ENCODE measurements at places on chromosomes 4 and X.

DNA sequence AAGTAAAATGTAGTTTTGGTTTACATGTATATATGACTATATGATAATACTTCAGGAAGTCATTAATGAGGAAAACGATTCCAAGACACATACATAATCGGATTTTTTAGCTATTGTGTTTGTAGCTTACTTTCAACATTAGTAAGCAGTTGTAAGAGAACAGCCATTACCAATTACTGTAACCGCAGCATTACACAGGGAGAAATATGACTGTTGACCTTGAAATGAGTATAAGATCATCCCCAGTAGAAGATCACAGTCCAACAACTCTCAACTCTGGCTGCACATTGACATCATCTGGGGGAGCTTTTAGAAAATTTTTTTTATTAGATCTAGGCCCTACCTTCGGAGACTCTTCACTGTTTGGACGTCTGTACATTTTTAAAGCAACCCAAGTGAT, 762.0 kb upstream of the MAGEB2 start:
- no peak for DNase-seq

- DNase-seq, result no peak
These were observed 57.8 kb downstream of the HEPH start for GRCh38 chrX:66221856-66222255.

- DNase-seq, result no peak
These were observed 2.5 kb downstream of the MYL5 start for GRCh38 chr4:676871-677235.

DNA sequence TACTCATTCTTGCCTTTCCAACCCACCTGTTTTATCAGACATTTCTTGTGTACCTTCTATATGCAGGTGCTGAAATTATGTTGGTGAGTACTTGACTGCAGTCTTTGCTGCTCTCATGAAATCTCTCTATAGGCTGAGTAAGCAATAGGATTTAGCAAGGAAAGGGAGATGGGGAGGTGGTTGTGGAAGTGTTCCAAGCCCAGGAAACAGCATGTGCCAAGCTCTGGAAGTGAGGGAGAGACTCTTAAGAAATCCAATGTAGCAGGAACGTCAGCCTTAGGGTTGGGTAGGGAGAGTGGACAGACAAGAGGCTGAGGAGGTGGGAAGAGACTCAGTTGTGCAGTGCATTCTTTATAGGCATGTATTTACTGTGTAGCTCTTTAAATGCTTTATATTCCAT, 5.6 kb downstream of the SEPTIN11 start:
- DNase-seq, result no peak

- DNase-seq, result no peak
These were observed 5.1 kb downstream of the UPRT start for GRCh38 chrX:75278991-75279390.

DNA sequence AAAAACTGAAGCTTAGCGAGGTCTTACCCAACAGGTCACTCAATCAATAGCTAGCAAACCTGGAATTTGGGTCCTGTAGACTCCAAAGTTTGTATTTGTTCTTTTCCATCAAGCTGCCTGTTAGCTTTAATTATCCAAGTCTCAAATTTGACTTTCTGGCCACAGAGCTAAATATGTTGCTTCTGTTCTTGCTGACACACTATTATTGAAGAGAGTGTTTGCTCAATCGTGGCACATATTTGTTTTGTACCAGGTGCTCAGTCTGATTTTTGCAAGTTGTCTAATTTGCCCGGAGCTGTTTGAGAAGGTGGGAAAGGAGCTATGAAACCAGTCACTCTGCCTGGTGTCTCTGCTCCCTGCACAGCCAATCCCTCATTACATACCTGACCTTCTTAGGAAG, 41.7 kb upstream of the FRMD7 start:
- no peak for DNase-seq

DNA sequence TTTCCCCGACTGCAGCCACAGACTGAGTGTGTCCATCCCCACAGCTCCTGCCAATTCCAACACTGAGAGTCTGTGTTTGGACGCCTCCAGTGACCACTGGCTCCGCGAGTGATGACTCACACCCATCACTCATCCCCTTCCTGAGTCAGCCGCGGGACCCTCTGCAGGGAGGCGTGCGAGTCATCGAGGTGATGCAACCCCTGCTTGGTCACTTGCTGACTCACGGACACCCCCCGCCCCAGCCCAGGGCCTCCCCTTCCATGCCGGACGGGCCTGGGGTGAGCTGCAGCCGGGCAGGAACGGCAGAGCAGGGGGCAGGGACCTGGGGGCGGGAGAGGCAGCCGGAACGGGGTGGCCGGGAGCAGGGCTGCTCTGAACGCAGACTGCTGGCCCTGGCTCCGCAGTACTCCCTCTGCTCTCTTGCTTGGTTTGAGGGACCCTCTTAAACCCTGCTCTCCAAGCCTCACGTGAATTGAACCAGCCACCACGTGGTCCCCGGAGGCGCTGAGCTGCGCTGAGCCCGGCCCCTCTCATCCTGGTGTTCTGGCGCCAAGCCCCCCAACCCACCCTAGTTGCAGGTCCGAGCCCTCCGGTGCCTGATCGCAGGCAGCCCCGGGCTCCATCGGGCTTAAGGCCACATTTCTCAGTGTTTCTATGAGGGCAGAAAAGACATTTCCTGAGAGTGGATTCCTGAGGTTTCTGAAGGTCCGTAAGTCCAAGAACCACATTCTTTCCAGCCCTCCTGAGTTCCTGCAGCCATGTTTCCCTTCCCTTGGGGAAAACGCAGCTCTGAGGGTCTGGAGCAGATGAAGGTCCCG, 32.4 kb downstream of the FGFRL1 start:
- no peak for DNase-seq

GRCh38 chr4:108024878-108025165, 35.1 kb downstream of the HADH start:
- DNase-seq, result no peak

DNA sequence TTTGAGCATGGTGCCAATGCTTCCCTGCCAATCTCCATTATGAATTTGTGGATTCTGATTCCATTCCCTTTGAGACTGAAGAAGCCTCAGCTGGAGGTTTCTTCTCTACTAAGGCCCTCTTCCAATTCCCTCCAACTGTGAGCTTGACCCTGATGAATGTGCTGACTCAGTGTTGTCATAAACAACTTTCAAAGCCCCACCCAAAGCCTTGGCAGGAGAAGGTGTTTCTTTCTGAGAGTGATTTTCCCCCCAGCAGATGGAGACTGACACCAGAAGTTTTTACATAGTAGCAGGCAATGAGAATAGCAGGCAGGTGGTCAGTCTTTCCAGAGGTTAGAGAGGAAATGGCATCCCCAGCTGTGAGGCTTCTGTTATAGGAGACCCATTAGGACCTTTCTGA, 53.1 kb downstream of the OCRL start:
- DNase-seq, result no peak

- DNase-seq, result no peak
These were observed 24.1 kb downstream of the FGFRL1 start for GRCh38 chr4:1035510-1035909.

DNA sequence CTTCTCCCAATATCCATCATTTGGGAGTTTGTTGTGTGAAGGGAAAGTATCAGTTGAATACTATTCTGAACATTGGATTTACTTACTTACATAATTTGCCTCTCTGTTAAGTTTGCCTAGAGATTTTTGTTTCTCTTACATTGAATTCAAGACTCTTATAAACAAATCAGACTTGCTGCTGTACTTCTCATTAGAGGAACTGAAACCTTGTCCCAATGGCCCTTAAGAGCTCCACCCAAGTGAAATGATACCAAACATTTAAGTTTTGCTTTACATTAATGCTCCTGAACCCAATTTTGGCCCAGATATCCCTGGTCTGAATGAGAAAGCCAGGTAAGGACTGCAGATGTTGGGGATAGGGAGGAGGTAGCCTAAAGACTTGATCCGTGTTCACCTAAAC, 32.0 kb downstream of the HAND2 start:
- DNase-seq, result no peak

- peak; percentile 49 for DNase-seq
These were observed 24.9 kb downstream of the SH3BP2 start for GRCh38 chr4:2817701-2818350.

GRCh38 chr4:78671903-78672815, 104.0 kb upstream of the BMP2K start:
- no peak for DNase-seq

GRCh38 chr4:177455561-177455970, 13.3 kb upstream of the AGA start:
- no peak for DNase-seq

DNA sequence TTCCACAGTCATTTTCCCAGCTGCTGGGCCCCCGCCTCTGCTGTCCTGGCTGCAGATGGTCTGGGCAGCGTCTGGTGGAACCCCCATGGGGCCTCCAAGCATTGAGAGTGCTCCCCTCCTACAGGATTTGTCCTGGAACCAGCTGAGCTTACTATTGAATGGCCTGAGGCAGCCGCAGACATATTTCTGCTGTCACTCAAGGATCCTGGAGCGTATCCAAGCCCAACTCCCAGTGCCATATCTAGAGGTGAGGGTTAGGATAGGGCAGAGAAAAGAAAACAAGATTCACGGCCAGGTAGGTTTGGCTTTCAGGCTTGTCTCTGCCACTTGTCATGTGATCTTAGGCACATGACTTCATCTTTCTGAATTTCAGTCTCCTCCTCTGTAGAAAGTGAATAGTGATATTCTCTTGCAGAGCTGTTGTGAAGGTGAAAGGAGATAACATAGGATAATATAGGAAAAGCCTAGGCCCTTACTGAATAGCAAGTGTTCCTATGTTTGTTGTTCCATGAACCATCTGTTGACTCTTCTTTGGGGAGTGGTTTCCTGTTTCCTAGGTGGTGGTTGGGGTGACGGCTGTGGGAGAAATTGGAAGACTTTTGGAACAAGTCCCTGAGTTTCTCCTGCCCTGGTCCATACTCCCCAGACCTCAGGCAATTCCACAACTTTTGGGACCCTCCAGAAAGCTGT, 52.3 kb downstream of the SEPSECS start:
- no peak for DNase-seq

DNA sequence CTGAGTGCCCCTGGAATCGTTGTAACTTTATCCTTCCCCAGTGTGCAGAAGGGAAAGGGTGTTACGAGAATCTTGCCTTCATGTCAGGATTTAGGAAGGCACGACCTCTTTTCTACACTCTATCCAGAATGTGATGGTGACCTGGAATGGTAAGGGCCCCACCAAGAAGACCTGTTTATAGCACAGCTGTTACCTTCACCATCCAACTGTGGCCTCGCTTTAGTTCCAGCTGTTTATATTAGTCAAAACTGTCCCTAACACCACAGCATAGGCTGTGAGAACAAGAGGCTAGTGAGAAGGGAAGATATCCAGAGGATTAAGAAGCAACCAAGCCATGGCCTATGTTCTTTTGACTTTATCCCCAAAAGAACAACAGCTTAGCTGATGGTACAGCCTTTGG, 28.0 kb downstream of the ARX start:
- no peak for DNase-seq

GRCh38 chr4:174207367-174207766, 76.1 kb downstream of the FBXO8 start:
- no peak for DNase-seq

- no peak for DNase-seq
These were observed 99.5 kb downstream of the SORBS2 start for GRCh38 chr4:185712350-185713024.

GRCh38 chr4:71210823-71211222, 128.0 kb upstream of the SLC4A4 start:
- no peak for DNase-seq

DNA sequence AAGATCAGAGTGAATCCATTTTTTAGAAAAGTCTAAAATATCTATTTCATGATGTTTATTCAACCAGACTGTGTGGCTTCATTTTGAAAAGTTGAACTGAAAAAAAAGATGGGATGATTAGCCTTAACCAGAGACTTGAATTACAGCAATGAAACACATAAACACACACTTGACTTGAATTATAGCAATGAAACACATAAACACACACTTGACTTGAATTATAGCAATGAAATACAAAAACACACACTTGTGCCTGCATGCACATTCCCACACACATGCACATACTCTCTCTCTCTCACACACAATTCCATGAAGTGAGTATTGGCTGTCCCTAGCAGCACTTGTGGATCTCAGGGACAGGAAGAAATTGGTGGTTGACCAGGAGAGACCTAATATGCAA, 286.8 kb downstream of the USP46 start:
- no peak for DNase-seq

GRCh38 chrX:124925681-124926080, 394.0 kb upstream of the TEX13C start:
- DNase-seq, result no peak

DNA sequence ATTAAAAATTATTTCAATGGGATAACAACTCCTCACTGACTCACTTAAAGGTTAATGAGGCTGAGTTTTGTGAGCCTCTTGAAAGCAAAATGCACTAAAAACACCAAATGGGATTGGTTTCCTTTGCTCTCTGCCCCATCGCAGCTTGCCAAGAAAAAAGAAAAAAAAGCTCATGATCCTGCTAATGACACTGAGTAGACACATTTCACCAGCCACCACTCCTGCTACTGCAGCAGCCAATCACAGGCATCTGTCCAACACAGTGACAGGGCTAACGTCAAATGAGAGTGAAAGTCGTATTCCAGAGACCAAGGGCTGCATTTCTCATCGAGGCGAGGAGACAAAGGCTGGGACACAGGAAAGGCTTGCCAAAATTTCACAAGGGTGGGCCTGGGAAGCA, 5.2 kb downstream of the APBB2 start:
- no peak for DNase-seq

- no peak for DNase-seq
These were observed 21.8 kb downstream of the RAI2 start for GRCh38 chrX:17839269-17839668.

GRCh38 chr4:87624698-87625097, 16.4 kb downstream of the DSPP start:
- DNase-seq, result no peak

DNA sequence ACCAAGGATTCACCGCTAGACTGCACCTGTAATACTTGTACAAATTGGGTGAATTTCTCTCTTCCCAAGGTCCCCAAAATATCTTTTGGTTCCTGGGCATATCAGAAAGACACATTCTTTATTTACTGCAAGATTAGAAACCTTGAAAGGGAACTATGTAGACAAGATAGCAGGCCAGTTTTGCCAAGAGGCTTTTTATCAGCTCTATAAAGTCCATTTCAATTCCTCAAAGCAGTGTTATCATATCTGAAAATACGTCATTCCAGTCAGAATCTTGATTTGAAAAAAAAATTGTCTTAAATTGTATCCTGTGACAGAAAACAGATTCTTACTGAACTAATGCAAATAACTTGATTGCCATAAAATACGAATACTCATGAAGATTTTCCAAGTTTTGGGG, 37.0 kb upstream of the NSG1 start:
- DNase-seq, result no peak

- DNase-seq, result no peak
These were observed 35.9 kb upstream of the TAPT1 start for GRCh38 chr4:16262188-16262587.

DNA sequence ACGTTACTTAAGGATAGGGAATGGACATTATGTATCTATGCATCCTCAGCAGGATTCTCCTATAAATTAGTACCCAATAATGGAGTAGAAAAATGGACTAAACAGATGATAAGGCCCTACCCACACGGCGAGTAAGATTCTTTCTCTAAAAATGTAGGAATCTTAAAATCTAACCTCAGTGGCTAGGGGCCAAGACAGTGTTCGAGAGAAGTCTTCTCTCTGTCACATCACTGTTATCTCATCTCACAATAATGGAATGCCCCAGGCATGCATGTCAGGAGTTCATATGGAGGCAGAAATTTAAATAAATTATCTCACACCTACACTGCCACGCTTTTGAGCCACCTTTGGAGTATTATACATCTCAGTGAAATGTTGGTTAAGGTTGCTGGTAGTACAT, 132.9 kb downstream of the LDB2 start:
- DNase-seq, result no peak

- no peak for DNase-seq
These were observed 1263.6 kb downstream of the C4orf33 start for GRCh38 chr4:130359542-130359941.

- DNase-seq, result peak; percentile 79
These were observed 78.8 kb upstream of the BCOR start for GRCh38 chrX:40176351-40177116.
